ENCODE measurements at places on chromosomes 16 and 17.

- H3K4me1 ChIP-seq = no peaks in the 10 kb centered on the region
- H3K27me3 ChIP-seq = no peaks in the 10 kb centered on the region
- no peak overlapping the region for H3K27ac ChIP-seq
- H3K4me3 ChIP-seq = no peak overlapping the region
- DNase-seq = no peak
- no peaks in the 10 kb centered on the region for H3K36me3 ChIP-seq
Observed at GRCh38 chr16:80006241-80007215, 406.0 kb upstream of the MAF start.

- H3K27ac ChIP-seq = peak overlapping the region; percentile 90
- peak overlapping the region; percentile 91 for H3K4me3 ChIP-seq
- H3K27me3 ChIP-seq = no peaks in the 10 kb centered on the region
- peaks cover 43% of the 10 kb centered on the region for H3K4me1 ChIP-seq
- peaks cover 59% of the 10 kb centered on the region for H3K36me3 ChIP-seq
- DNase-seq = no peak
Observed at GRCh38 chr17:58352596-58353388, 791 bp upstream of the SUPT4H1 start.

DNA sequence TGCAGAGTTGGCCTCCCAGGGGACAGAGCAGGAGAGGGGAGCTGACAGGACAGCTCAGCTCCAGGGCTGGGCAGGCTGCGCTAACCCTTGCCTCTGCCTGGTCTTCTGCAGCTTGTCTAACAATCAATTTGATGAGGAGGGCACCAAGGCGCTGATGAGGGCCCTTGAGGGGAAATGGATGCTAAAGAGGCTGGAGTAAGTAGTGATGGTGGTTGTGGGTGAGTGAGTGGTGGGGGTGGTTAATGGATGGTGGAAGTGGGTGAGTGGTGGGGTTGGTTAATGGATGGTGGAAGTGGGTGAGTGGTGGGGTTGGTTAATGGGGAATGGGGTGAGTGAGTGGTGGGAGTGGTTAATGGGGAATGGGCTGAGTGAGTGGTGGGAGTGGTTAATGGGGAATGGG is 22.0 kb upstream of the CPNE2 start:
- H3K27ac ChIP-seq = peak overlapping the region; percentile 52
- H3K27me3 ChIP-seq = no peaks in the 10 kb centered on the region
- H3K4me1 ChIP-seq = peaks cover 7% of the 10 kb centered on the region
- H3K36me3 ChIP-seq = peaks cover 57% of the 10 kb centered on the region
- no peak for DNase-seq
- no peak overlapping the region for H3K4me3 ChIP-seq

GRCh38 chr17:46894476-46895151 is 28.3 kb upstream of the GOSR2 start:
- H3K27ac ChIP-seq = no peak overlapping the region
- no peaks in the 10 kb centered on the region for H3K4me1 ChIP-seq
- no peak overlapping the region for H3K4me3 ChIP-seq
- H3K36me3 ChIP-seq = no peaks in the 10 kb centered on the region

- no peak for DNase-seq
- no peaks in the 10 kb centered on the region for H3K27me3 ChIP-seq
- H3K4me3 ChIP-seq = no peak overlapping the region
- H3K4me1 ChIP-seq = no peaks in the 10 kb centered on the region
- no peak overlapping the region for H3K27ac ChIP-seq
- no peaks in the 10 kb centered on the region for H3K36me3 ChIP-seq
Observed at GRCh38 chr16:83552228-83552627, 255.6 kb upstream of the HSBP1 start.

GRCh38 chr16:59567496-59567895 is 833.4 kb upstream of the GOT2 start:
- H3K27ac ChIP-seq = no peak overlapping the region
- H3K4me3 ChIP-seq = no peak overlapping the region
- no peaks in the 10 kb centered on the region for H3K4me1 ChIP-seq
- H3K27me3 ChIP-seq = no peaks in the 10 kb centered on the region

DNA sequence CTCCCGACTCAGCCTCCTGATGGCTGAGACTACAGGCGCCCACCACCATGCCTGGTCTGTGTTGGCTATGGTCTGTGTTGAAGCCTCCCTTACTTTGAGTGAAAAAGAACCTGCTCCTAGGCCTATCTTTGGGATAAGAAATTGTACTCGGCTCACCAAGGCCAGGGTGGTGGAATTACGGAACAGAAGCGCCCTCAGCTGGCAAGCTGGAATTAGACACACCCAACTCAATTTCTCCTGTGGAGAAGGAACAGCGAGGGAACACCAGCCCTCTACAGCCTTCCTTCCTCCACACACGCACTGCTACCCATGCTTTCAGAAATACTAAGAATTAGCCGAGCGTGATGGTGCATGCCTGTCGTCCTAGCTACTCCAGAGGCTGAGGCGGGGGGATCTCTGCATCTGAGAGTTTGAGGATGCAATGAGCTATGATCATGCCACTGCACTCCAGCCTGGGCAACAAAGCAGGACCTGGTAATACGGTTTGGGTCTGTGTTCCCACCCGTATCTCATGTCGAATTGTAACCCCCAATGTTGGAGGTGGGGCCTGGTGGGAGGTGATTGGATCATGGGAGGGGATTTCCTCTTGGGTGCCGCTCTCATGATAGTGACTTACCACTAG is 40.1 kb upstream of the RBBP6 start:
- no peak for DNase-seq
- H3K4me1 ChIP-seq = no peaks in the 10 kb centered on the region
- H3K27me3 ChIP-seq = peaks cover 5% of the 10 kb centered on the region
- no peak overlapping the region for H3K27ac ChIP-seq

DNA sequence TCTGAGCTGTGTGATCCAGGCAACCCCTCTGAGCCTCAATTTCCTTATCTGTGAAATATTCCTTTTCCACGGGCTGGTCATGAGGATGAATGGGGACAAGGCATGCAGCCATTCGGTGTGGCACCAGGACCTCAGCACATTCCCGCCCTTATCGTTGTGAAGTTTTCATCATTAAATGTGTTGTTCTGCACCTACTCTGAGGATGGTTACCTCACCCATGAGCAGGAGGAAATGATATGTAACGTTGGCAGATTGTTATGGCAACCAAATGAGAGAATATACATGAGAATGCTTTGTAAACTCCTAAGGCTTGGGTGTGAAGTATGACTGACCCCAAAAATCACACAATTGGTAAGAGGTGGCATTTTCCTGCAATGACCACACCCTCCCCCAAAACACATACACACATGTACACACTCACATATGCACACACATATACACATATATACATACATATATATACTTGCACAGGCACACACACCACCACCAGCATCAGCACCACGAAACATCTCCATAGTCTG is 39.5 kb downstream of the SMARCE1 start:
- peaks cover 80% of the 10 kb centered on the region for H3K4me1 ChIP-seq
- H3K4me3 ChIP-seq = peak overlapping the region; percentile 64
- peaks cover 7% of the 10 kb centered on the region for H3K36me3 ChIP-seq
- H3K27ac ChIP-seq = peak overlapping the region; percentile 92
- no peaks in the 10 kb centered on the region for H3K27me3 ChIP-seq

- H3K4me3 ChIP-seq = no peak overlapping the region
- peaks cover 9% of the 10 kb centered on the region for H3K36me3 ChIP-seq
- H3K4me1 ChIP-seq = peaks cover 16% of the 10 kb centered on the region
- DNase-seq = no peak
- no peaks in the 10 kb centered on the region for H3K27me3 ChIP-seq
Observed at GRCh38 chr16:12677502-12677901, 126.2 kb downstream of the CPPED1 start.

- no peak overlapping the region for H3K4me3 ChIP-seq
- H3K27ac ChIP-seq = no peak overlapping the region
- peaks cover 2% of the 10 kb centered on the region for H3K36me3 ChIP-seq
- H3K4me1 ChIP-seq = no peaks in the 10 kb centered on the region
Observed at GRCh38 chr16:47617732-47618131, 156.6 kb downstream of the PHKB start.

GRCh38 chr16:87173294-87173893 is 143.8 kb downstream of the C16orf95 start:
- no peak overlapping the region for H3K27ac ChIP-seq
- no peaks in the 10 kb centered on the region for H3K4me1 ChIP-seq
- H3K4me3 ChIP-seq = no peak overlapping the region
- no peak for DNase-seq
- no peaks in the 10 kb centered on the region for H3K27me3 ChIP-seq
- no peaks in the 10 kb centered on the region for H3K36me3 ChIP-seq

GRCh38 chr17:38541281-38541680 is 64.5 kb downstream of the SRCIN1 start:
- DNase-seq = no peak
- no peak overlapping the region for H3K27ac ChIP-seq
- no peaks in the 10 kb centered on the region for H3K4me1 ChIP-seq
- H3K27me3 ChIP-seq = no peaks in the 10 kb centered on the region
- no peaks in the 10 kb centered on the region for H3K36me3 ChIP-seq
- no peak overlapping the region for H3K4me3 ChIP-seq

DNA sequence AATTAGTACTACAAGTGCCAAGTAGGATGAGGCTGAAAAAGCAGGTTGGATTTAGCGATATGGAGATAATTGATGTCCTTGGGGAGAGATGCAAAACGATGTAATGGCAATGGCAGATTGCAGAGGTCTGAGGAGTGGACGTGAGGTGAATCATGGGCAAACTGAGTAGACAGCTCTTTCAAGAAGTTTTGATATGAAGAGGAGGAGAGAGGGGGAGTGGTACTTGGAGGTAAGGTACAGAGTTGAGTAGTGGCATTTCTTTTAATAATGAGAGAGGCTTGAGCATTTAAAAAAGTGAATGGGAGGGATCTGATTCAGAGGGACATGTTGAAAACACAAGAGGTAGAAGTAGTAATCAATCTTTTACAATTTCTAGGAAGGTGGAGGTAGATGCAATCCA is 17.7 kb upstream of the VPS4A start:
- H3K27ac ChIP-seq = no peak overlapping the region
- no peaks in the 10 kb centered on the region for H3K4me1 ChIP-seq
- H3K4me3 ChIP-seq = no peak overlapping the region
- DNase-seq = no peak

GRCh38 chr17:70119983-70120382 is 45.0 kb downstream of the KCNJ16 start:
- H3K36me3 ChIP-seq = no peaks in the 10 kb centered on the region
- peaks cover 2% of the 10 kb centered on the region for H3K27me3 ChIP-seq
- peaks cover 9% of the 10 kb centered on the region for H3K4me1 ChIP-seq
- H3K4me3 ChIP-seq = no peak overlapping the region
- H3K27ac ChIP-seq = no peak overlapping the region

- peaks cover 43% of the 10 kb centered on the region for H3K4me1 ChIP-seq
- H3K27ac ChIP-seq = peak overlapping the region; percentile 41
- no peak overlapping the region for H3K4me3 ChIP-seq
Observed at GRCh38 chr16:57131351-57131970, 39.1 kb downstream of the CPNE2 start.

- DNase-seq = no peak
- no peak overlapping the region for H3K4me3 ChIP-seq
- H3K27ac ChIP-seq = no peak overlapping the region
- H3K4me1 ChIP-seq = no peaks in the 10 kb centered on the region
- no peaks in the 10 kb centered on the region for H3K27me3 ChIP-seq
Observed at GRCh38 chr17:59396134-59396826, 64.8 kb downstream of the YPEL2 start.

- H3K27me3 ChIP-seq = no peaks in the 10 kb centered on the region
- peaks cover 14% of the 10 kb centered on the region for H3K4me1 ChIP-seq
- DNase-seq = no peak
- no peak overlapping the region for H3K4me3 ChIP-seq
- peaks cover 11% of the 10 kb centered on the region for H3K36me3 ChIP-seq
Observed at GRCh38 chr16:4522051-4522581, 16.5 kb downstream of the CDIP1 start.

- no peaks in the 10 kb centered on the region for H3K4me1 ChIP-seq
- H3K36me3 ChIP-seq = no peaks in the 10 kb centered on the region
- no peak for DNase-seq
- no peak overlapping the region for H3K4me3 ChIP-seq
Observed at GRCh38 chr17:74132354-74132753, 71.1 kb upstream of the RPL38 start.

GRCh38 chr16:50280932-50281331 is 14.6 kb downstream of the ADCY7 start:
- no peak for DNase-seq
- H3K4me1 ChIP-seq = peaks cover 72% of the 10 kb centered on the region
- H3K4me3 ChIP-seq = no peak overlapping the region
- peaks cover 62% of the 10 kb centered on the region for H3K36me3 ChIP-seq

DNA sequence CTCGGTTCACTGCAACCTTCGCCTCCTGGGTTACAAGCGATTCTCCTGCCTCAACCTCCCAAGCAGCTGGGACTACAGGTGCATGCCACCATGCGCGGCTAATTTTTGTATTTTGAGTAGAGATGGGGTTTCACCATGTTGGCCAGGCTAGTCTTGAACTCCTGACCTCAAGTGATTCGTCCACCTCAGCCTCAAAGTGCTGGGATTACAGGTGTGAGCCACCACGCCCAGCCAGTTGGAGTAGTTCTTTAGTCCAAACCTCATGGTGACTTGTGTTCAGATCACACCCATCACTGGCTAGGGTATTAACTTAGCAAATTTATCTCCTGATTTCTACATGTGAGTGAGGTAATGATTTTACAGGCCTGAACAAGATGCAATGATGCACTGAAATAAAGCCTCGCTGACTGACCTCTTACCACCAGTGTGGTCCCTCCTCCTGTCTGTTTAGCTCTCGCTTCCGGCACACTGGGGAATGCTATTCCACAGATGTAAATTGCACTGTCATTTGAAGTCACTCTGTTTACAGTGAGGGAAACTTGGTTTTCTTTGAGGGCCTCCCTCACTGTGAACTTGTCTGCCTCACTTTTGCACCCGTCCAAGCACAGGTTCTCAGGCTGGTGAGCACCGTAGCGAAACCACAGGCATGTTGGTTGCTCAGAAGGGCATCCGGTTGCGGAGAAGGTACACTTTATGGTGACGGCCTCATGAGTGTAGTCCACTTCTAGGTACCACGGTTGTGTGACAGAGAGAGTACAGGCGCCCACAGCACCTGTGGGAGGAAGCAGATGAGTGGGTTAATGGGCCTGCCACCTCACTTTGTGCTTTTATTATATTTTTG is 5.5 kb downstream of the IGSF6 start:
- H3K4me3 ChIP-seq = peak overlapping the region; percentile 79
- no peaks in the 10 kb centered on the region for H3K27me3 ChIP-seq
- peaks cover 52% of the 10 kb centered on the region for H3K4me1 ChIP-seq
- DNase-seq = peak; percentile 82
- peak overlapping the region; percentile 94 for H3K27ac ChIP-seq
- peaks cover 5% of the 10 kb centered on the region for H3K36me3 ChIP-seq
